ENCODE measurements at places on chromosomes 16 and 17.
A peak's percentile ranks its signal among the peaks of the same experiment; 100 is the strongest.

DNA sequence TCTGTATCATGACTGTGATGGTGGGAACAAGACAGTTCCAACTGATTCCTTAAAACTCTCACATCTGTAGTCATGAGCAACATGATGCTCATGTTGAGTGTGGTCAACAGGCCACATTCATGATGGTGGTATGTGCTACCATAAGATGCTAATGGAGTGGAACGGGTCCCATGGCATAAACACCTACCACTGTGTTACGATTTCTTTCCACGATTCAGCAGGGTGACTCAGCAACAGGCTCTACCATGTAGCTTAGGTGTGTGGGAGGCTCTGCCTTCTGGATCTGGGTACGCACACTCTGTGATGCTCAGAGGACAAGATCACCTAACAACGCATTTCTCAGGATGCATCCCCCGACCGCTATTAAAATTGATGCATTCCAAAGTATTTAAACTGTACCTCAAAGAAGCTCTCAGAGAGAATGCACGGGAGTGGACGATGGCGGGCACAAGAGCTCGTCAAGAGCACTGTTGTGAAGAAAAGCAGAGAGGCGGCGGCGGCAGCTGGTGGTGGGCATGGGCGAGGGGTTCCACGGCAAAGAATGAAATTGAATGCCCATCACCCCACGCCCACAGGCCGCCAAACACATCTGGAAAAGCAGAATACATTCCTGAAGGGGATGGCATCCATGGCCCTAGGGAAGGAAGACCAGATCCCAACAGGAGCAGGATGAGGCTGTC, 133.3 kb downstream of the ZNF778 start:
- no peak for DNase-seq

DNA sequence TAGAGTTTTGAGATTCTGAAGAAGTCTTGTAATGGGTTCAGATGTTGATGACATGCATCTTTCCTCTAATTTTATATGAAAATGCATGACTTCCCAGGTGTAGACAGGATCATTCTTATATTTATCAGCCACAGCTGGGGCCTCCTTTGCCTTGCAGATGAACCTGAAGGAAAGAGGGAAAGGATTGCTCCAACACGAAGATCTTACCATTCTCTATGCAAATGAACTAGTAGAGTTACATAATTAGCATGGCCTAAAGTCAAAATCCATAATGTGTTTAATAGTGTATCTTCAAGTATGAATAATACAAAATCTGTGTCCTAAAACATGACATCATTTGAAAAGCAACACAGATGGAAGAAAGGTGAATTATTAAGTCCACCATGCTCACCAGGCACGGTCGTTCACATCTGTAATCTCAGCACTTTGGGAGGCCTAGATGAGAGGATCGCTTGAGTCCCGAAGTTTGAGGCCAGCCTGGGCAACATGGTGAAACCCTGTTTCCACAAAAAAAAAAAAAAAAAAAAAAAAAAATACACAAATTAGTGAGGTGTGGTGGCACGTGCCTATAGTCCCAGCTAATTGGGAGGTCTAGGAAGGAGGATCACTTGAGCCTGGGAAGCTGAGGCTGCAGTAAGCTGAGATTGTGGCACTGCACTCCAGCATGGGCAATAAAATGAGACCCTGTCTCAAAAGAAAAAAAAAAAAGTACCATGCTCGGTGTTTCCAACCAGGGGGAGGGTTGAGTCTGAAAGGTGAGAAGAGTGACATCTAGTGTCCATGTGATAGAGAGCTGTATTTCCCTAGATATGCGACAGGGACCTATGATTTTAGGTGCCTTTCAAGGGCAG, 6.3 kb downstream of the VWA3A start:
- DNase-seq, result no peak

DNA sequence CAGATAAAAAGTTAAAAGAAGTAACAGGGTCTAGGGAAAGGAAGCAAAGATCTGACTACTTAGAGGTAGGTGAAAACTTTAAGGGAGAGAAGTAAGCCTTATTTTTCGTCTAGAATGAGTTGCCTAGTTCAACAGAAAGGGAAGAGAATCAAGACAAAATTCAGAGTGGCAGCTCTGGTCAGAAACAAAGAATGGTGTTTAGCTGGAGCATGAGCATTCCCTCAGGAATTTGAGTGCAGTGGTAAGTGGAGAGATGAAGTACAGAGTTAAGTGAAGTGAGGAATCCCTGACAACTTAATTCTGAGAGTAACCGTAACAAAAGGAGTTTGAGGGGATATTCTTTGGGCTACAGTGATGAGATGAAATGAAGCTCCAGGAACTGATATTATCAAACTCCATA, 11.5 kb downstream of the SMG6 start:
- DNase-seq, result no peak

DNA sequence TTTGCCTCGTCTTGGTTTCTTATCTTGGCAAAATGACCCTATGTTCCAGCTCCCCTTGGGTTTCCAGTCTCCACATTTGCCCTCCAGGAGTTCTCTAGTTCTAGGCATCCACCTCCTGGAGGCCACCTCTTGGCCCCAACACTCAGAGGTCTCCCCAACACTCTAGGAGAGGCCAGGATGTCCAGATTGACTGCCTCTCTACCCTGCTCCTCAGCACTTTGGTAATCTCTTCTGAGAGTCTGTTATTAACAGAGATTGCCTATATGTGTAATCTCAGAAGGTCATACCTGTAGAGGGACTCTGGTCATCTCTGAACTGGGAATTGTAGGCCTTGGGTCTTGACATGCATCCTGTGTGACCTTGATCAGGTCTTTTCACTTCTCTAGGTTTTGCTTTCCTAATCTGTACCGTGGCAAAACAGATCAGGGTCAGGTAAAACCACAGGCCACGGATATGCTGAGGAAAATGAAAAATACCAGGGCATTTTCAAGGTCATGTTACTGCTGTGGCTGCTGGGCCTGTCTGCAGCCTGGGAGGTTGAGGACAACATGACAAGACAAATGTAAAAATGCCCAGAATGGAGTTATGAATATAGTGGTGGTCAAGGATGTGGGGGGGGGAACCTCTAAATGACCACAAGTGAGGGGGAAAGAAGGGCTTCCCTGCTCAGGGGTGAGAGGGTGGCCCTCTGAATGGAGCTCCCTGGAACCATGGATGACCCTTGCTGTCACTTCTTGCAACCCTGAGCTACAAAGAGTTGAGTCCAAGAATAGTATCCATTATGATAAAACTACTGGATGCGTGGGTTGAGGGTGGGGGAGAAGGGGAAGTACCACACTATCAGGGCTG, 5.0 kb upstream of the CCL4L2 start:
- DNase-seq, result no peak

- DNase-seq, result no peak
Observed at GRCh38 chr16:66874079-66874775, 6.1 kb upstream of the PDP2 start.

- no peak for DNase-seq
Observed at GRCh38 chr17:40443988-40444899, 994 bp downstream of the IGFBP4 start.

GRCh38 chr17:74803971-74804370, 27.8 kb upstream of the NAT9 start:
- DNase-seq, result no peak

GRCh38 chr16:31458073-31458843, 1.0 kb upstream of the ARMC5 start:
- DNase-seq, result peak; percentile 35

All from stimulated activated CD8-positive, alpha-beta memory T cell treated with anti-CD3 and anti-CD28 coated beads, Interleukin-4, amount 100 ng/mL, for 24 hours (primary cell).